ENCODE measurements at places on chromosomes 4 and X. TPM values are rescaled to one million over a fixed set of nuclear protein-coding genes. Genes with fewer than 3 reads are reported as not detected.

GRCh38 chrX:100328351-100328750 lies 81.7 kb downstream of the PCDH19 start:
- H3K27me3 ChIP-seq, result no peaks in the 10 kb centered on the region
- no peaks in the 10 kb centered on the region for H3K4me1 ChIP-seq
- DNase-seq, result no peak
- H3K36me3 ChIP-seq, result no peaks in the 10 kb centered on the region
- H3K27ac ChIP-seq, result no peak overlapping the region

Gene SH3BGRL
- polyA plus RNA-seq, result 76.9 TPM

DNA sequence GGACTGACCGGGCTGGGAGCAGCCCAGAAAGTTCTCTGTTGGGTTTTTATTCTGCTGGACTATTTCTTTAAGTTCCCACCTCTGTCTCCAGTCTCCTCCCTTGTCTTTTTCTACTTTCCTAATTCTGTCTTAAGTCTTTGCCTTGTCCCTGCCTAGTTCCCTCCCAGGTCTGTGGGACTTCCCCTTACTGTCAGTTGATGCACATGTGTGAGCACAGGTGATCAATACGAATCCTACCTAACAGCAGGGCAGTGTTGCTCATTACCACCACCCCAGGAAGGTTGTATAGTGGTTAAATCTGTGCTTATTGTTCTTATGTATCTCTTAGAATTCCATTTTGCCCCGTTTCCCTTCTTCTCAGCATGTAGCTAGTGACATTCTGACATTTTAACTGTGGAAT lies 62.1 kb downstream of the GALNTL6 start:
- no peaks in the 10 kb centered on the region for H3K36me3 ChIP-seq
- H3K27me3 ChIP-seq, result no peaks in the 10 kb centered on the region
- H3K4me3 ChIP-seq, result no peak overlapping the region
- H3K4me1 ChIP-seq, result no peaks in the 10 kb centered on the region
- no peak for DNase-seq
- no peak overlapping the region for H3K27ac ChIP-seq

GRCh38 chr4:70722199-70722791 lies 531 bp downstream of the RUFY3 start:
- no peak for DNase-seq
- H3K27me3 ChIP-seq, result no peaks in the 10 kb centered on the region
- H3K27ac ChIP-seq, result peak overlapping the region; percentile 9
- H3K4me1 ChIP-seq, result no peaks in the 10 kb centered on the region
- H3K4me3 ChIP-seq, result peak overlapping the region; percentile 1

Gene FHIP1A
- 1.8 TPM for polyA plus RNA-seq

DNA sequence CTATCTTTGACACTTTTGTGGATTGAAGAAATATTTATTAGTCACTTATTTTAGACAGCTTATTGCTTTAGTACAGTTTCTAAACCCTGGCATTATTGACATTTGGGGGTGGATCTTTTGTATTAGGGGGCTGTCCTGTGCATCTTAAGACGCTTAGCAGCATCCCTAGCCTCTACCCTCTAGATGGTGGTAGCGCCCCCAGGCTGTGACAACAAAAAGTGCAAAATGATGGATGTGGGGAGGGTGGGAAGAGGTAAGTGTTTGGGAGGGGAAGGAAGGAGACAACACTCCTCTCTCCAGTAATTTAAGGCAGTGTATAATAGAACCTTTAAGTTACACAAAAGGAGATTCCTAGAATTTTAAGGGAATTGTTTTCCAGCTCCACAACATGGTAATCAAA lies 1210.6 kb downstream of the C4orf33 start:
- no peaks in the 10 kb centered on the region for H3K4me1 ChIP-seq
- DNase-seq, result no peak
- H3K4me3 ChIP-seq, result no peak overlapping the region
- no peaks in the 10 kb centered on the region for H3K27me3 ChIP-seq

DNA sequence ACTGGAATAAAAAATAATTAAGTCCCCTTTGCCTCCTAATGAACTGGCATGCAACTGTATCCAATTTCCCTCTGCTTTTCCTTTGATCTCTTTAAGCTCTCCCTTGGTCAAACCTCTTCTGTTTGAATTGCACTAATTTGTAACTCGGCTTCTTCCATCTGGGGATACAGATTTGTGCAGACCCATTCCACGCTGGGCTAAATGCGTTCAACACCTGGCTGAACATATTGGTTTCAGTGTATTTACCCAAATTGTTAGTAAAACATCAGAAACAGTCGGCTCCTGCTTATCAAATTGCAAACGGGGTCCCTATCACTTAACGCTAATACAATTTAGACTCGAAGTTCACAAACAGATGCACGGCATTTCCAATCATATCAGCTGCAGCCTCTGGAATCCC lies 124.9 kb upstream of the TAPT1 start:
- H3K36me3 ChIP-seq, result no peaks in the 10 kb centered on the region
- peaks cover 11% of the 10 kb centered on the region for H3K27me3 ChIP-seq
- H3K27ac ChIP-seq, result no peak overlapping the region

DNA sequence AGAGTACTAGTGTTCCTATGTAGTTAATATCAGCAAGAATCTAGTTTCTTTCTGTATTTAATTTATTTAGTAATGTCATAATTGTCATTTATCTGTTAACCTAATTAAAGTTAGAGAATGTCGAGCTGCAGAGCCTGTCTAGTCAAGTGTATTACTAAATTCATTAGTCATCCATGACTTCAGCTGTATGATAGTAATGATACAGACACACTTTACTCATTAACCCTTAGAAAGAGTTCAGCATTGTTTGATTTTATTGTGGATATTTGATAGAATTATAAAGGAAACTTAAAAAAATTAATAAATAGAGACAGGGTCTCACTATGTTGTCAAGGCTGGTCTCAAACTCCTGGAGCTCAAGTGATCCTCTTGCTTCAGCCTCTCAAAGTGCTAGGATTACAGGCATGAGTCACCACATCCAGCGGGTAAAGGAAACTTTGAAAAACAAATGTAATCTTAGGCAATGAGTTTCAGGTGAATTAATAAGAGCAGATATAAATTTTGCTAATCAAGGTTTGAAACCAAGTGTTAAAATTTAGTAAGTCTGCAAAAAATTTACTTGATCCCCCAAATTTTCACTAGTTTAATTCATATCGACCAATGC lies 110.6 kb downstream of the ANK2 start:
- no peaks in the 10 kb centered on the region for H3K4me1 ChIP-seq
- H3K27ac ChIP-seq, result no peak overlapping the region
- H3K27me3 ChIP-seq, result no peaks in the 10 kb centered on the region

GRCh38 chr4:184899261-184900134 lies 73.7 kb upstream of the ACSL1 start:
- H3K27ac ChIP-seq, result no peak overlapping the region
- DNase-seq, result no peak
- no peaks in the 10 kb centered on the region for H3K36me3 ChIP-seq
- no peaks in the 10 kb centered on the region for H3K4me1 ChIP-seq

- no peaks in the 10 kb centered on the region for H3K36me3 ChIP-seq
- H3K4me3 ChIP-seq, result no peak overlapping the region
- H3K27me3 ChIP-seq, result no peaks in the 10 kb centered on the region
- peak overlapping the region; percentile 70 for H3K27ac ChIP-seq
Measured at GRCh38 chr4:53908661-53909078, 155.7 kb downstream of the CHIC2 start.

Gene FAT1
- polyA plus RNA-seq, result 35.3 TPM

Gene TRIM60
- polyA plus RNA-seq, result not detected

- peaks cover 15% of the 10 kb centered on the region for H3K4me1 ChIP-seq
- no peaks in the 10 kb centered on the region for H3K36me3 ChIP-seq
- peaks cover 46% of the 10 kb centered on the region for H3K27me3 ChIP-seq
- no peak for DNase-seq
Measured at GRCh38 chr4:54657185-54657550, 589 bp upstream of the KIT start.

Gene SPATA18
- polyA plus RNA-seq, result 2.9 TPM

Gene RHOH
- not detected for polyA plus RNA-seq

DNA sequence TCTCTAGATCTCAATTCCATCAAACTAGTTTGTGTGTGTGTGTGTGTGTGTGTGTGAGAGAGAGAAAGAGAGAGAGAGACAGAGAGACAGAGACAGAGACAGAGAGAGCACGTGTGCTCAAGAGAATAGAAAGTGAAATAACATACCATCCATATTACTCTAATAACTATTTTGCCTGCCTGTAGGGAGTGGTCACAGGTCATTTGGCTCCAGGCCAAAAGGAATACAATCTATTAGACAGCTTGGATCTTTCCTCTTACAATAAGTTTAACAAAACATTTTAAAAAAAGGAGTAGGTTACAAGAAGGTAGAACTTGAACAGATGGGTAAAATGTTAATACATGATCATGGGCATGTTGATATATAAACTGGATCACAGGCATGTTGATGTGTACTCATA lies 76.2 kb downstream of the COL4A6 start:
- H3K36me3 ChIP-seq, result no peaks in the 10 kb centered on the region
- no peaks in the 10 kb centered on the region for H3K4me1 ChIP-seq
- no peak overlapping the region for H3K4me3 ChIP-seq

Gene FAAH2
- polyA plus RNA-seq, result 5.4 TPM

GRCh38 chr4:55996646-55997045 lies 47.9 kb downstream of the CEP135 start:
- H3K4me3 ChIP-seq, result no peak overlapping the region
- DNase-seq, result no peak
- no peaks in the 10 kb centered on the region for H3K36me3 ChIP-seq
- H3K4me1 ChIP-seq, result no peaks in the 10 kb centered on the region
- H3K27ac ChIP-seq, result no peak overlapping the region

DNA sequence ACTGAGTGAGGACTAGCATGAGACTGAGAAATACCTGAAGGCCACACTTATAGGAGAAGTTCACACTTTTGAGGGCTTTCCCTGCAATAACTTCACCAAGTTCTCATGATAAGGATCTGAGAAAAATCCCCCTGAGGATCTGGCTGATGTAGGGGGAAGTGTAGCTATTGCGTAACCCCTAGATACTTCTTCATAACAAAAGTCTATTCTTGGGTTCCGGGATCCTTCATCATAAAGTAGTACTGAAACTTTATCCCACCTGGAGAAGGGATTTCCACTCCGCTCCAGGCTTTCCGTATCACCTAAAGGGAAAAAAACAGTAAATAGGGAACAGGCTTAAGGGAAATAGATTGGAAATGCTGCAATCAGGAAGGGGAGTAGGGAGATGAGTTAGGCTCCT lies 13.3 kb downstream of the USP27X start:
- no peak for DNase-seq
- no peak overlapping the region for H3K4me3 ChIP-seq
- H3K27me3 ChIP-seq, result no peaks in the 10 kb centered on the region
- no peaks in the 10 kb centered on the region for H3K4me1 ChIP-seq

DNA sequence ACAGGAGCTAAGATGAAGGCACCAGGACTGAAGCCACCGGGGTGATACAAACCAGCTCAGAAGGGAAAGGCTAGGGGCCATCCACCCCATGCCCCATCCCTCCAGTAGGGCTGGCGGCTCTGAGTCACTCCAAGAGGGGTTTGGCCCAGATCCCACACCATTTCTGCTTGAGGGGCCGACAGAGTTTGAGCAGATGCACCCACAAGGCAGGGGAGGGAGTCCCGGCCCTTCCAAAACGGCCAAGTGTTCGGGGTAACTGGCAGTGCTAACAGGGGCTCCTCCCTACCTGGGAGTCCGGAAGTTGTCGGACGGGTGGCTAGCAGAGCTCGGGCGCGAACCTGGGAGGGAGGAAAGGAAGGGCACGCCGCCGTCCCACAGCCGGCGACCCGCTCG lies 412 bp downstream of the SLC10A3 start:
- H3K36me3 ChIP-seq, result no peaks in the 10 kb centered on the region
- H3K4me3 ChIP-seq, result peak overlapping the region; percentile 38
- peaks cover 2% of the 10 kb centered on the region for H3K4me1 ChIP-seq
- DNase-seq, result peak; percentile 45

- no peaks in the 10 kb centered on the region for H3K4me1 ChIP-seq
- H3K36me3 ChIP-seq, result no peaks in the 10 kb centered on the region
- H3K4me3 ChIP-seq, result no peak overlapping the region
- DNase-seq, result no peak
Measured at GRCh38 chr4:180052629-180053028, 2190.6 kb upstream of the TENM3 start.

- H3K4me1 ChIP-seq, result no peaks in the 10 kb centered on the region
- no peak for DNase-seq
Measured at GRCh38 chrX:150324919-150325318, 38.2 kb upstream of the MAMLD1 start.

- no peak overlapping the region for H3K4me3 ChIP-seq
- no peak overlapping the region for H3K27ac ChIP-seq
- no peaks in the 10 kb centered on the region for H3K27me3 ChIP-seq
- no peak for DNase-seq
- H3K36me3 ChIP-seq, result no peaks in the 10 kb centered on the region
Measured at GRCh38 chr4:113636438-113636818, 125.1 kb downstream of the CAMK2D start.

Gene PGM2
- 14.8 TPM for polyA plus RNA-seq

Gene SPIN2A
- polyA plus RNA-seq, result 3.0 TPM

GRCh38 chr4:174377613-174378012 lies 93.9 kb downstream of the CEP44 start:
- no peak overlapping the region for H3K4me3 ChIP-seq
- H3K4me1 ChIP-seq, result peaks cover under 1% of the 10 kb centered on the region
- H3K27me3 ChIP-seq, result no peaks in the 10 kb centered on the region
- peak overlapping the region; percentile 61 for H3K27ac ChIP-seq

GRCh38 chr4:61860376-61860775 lies 660.2 kb downstream of the ADGRL3 start:
- no peak overlapping the region for H3K27ac ChIP-seq
- no peaks in the 10 kb centered on the region for H3K27me3 ChIP-seq
- no peaks in the 10 kb centered on the region for H3K4me1 ChIP-seq
- DNase-seq, result no peak
- no peak overlapping the region for H3K4me3 ChIP-seq

Gene BEX5
- 14.2 TPM for polyA plus RNA-seq

- H3K36me3 ChIP-seq, result no peaks in the 10 kb centered on the region
- no peak overlapping the region for H3K27ac ChIP-seq
- no peaks in the 10 kb centered on the region for H3K27me3 ChIP-seq
- no peak for DNase-seq
- H3K4me3 ChIP-seq, result no peak overlapping the region
Measured at GRCh38 chrX:153463031-153463430, 7.3 kb downstream of the HAUS7 start.

Gene ABRAXAS1
- 5.7 TPM for polyA plus RNA-seq

DNA sequence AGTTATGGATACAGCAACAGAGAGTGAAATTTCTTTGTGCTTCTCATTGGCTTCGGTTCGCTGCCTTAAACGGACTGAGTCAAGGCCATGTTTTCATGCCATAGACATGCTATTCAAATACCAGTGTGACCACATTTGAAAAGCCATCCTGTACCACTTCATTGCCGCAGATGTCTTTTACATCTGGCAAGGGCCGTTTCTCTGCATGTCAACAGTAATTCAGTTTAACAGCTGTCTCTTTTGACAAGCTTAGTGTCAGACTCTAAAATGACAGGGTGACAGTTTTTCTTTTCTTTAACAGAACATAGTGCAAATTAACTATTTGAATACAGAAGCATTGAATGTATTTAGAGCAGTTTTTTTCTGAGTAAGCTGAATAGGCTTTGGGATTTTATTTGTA lies 362.2 kb upstream of the POU3F4 start:
- DNase-seq, result no peak
- H3K27ac ChIP-seq, result no peak overlapping the region
- H3K36me3 ChIP-seq, result no peaks in the 10 kb centered on the region
- H3K4me1 ChIP-seq, result no peaks in the 10 kb centered on the region

Gene FAM53A
- polyA plus RNA-seq, result 6.8 TPM
